ENCODE measurements at places on chromosomes 16 and 17.

- no peak overlapping the region for H3K4me3 ChIP-seq
- peak; percentile 80 for DNase-seq
- no peaks in the 10 kb centered on the region for H3K27me3 ChIP-seq
- H3K36me3 ChIP-seq, result peaks cover 33% of the 10 kb centered on the region
- H3K4me1 ChIP-seq, result no peaks in the 10 kb centered on the region
- H3K27ac ChIP-seq, result no peak overlapping the region
Measured at GRCh38 chr17:82077617-82078358, 12.2 kb upstream of the DUS1L start.

DNA sequence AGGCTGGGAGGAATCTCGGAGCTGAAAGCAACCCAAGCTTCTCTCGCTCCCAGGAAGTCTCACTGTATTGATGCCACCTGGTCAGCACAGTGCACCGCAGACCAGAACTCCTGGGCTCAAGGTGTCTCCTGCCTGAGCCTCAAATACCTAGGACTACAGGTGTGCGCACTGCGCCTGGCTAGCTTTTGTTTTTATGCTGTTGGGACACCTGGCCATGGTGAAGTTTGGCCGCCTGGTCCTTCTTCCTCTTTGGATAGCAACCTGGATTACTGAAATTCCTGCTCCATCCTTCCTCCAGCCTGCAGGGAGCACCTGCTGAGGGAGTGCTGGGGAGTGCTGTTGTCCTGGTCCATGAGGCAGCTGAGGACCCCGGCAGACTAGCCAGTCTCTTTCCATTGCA, 56.6 kb downstream of the COTL1 start:
- DNase-seq, result peak; percentile 56
- peaks cover 10% of the 10 kb centered on the region for H3K36me3 ChIP-seq
- H3K4me3 ChIP-seq, result no peak overlapping the region
- H3K27ac ChIP-seq, result peak overlapping the region; percentile 10
- no peaks in the 10 kb centered on the region for H3K27me3 ChIP-seq

- H3K4me3 ChIP-seq, result no peak overlapping the region
- peaks cover 13% of the 10 kb centered on the region for H3K36me3 ChIP-seq
- H3K4me1 ChIP-seq, result no peaks in the 10 kb centered on the region
- DNase-seq, result no peak
Measured at GRCh38 chr16:78407191-78407590, 307.7 kb downstream of the WWOX start.

GRCh38 chr16:31376705-31377104, 16.4 kb upstream of the ITGAD start:
- DNase-seq, result no peak
- no peaks in the 10 kb centered on the region for H3K36me3 ChIP-seq
- H3K4me3 ChIP-seq, result no peak overlapping the region
- no peaks in the 10 kb centered on the region for H3K4me1 ChIP-seq
- no peaks in the 10 kb centered on the region for H3K27me3 ChIP-seq
- H3K27ac ChIP-seq, result no peak overlapping the region

GRCh38 chr17:67289181-67289876, 44.3 kb upstream of the HELZ start:
- no peaks in the 10 kb centered on the region for H3K36me3 ChIP-seq
- H3K27me3 ChIP-seq, result no peaks in the 10 kb centered on the region
- peak; percentile 41 for DNase-seq
- no peaks in the 10 kb centered on the region for H3K4me1 ChIP-seq
- no peak overlapping the region for H3K27ac ChIP-seq
- H3K4me3 ChIP-seq, result no peak overlapping the region

DNA sequence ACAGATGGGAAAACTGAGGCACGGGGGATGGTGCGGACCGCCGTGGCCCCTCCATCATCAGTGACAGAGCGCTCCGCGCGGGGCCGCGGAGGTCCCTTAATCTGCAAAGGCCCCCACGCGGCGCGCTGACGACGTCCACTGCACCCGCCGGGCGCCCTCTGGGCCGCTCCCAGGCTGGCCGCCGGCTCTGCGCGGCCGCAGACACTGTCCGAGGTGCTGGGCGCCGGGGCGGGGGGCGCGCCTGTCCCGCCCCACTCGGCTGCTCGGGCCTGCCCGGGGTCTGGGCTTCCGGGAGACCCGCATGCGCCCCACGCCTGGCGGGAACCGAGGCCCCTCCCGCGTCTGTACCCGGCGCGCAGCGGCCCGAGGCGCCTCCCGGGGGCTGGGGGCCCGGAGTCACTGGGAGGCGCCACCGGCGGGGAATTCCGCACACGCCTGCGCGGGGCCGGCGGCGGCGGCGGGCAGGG, 550 bp upstream of the RNF213 start:
- peak; percentile 82 for DNase-seq
- H3K36me3 ChIP-seq, result peaks cover 6% of the 10 kb centered on the region
- peaks cover 10% of the 10 kb centered on the region for H3K4me1 ChIP-seq
- peak overlapping the region; percentile 89 for H3K4me3 ChIP-seq

- no peaks in the 10 kb centered on the region for H3K4me1 ChIP-seq
- no peak for DNase-seq
- peaks cover 94% of the 10 kb centered on the region for H3K36me3 ChIP-seq
- no peak overlapping the region for H3K4me3 ChIP-seq
Measured at GRCh38 chr16:30766933-30767284, 4.8 kb downstream of the RNF40 start.

- H3K36me3 ChIP-seq, result no peaks in the 10 kb centered on the region
- peaks cover 12% of the 10 kb centered on the region for H3K27me3 ChIP-seq
- no peaks in the 10 kb centered on the region for H3K4me1 ChIP-seq
- H3K4me3 ChIP-seq, result no peak overlapping the region
- H3K27ac ChIP-seq, result no peak overlapping the region
- DNase-seq, result no peak
Measured at GRCh38 chr17:81479175-81480071, 33.2 kb downstream of the ACTG1 start.

DNA sequence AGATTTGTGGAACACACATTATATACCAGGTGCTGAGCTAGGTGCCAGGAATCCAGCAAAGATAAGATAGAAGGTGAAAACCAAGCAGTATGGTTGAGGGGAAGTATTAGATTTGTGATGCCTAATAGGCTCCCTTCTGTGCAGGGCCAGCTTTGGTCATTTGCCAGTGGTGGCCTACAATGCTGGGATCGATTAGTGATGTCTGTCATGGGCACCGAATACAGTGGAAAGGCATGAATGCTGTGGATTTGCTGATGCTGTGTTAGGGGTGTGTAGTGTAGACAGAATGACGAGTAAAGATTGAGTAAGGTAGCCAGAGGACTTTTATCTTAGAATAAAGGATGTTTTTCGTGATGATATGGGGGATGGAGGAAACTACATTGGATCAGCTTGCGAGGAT, 48.9 kb downstream of the SNX29 start:
- H3K4me1 ChIP-seq, result no peaks in the 10 kb centered on the region
- no peak overlapping the region for H3K27ac ChIP-seq
- no peak overlapping the region for H3K4me3 ChIP-seq
- H3K36me3 ChIP-seq, result no peaks in the 10 kb centered on the region

- no peaks in the 10 kb centered on the region for H3K27me3 ChIP-seq
- H3K36me3 ChIP-seq, result no peaks in the 10 kb centered on the region
- no peaks in the 10 kb centered on the region for H3K4me1 ChIP-seq
- DNase-seq, result no peak
Measured at GRCh38 chr16:20612551-20613480, 36.6 kb upstream of the ACSM2B start.

GRCh38 chr16:53583401-53583800, 80.4 kb upstream of the AKTIP start:
- H3K36me3 ChIP-seq, result no peaks in the 10 kb centered on the region
- no peaks in the 10 kb centered on the region for H3K4me1 ChIP-seq
- H3K4me3 ChIP-seq, result no peak overlapping the region
- no peaks in the 10 kb centered on the region for H3K27me3 ChIP-seq

GRCh38 chr16:57013902-57014301, 24.5 kb downstream of the NLRC5 start:
- H3K36me3 ChIP-seq, result no peaks in the 10 kb centered on the region
- no peak for DNase-seq
- H3K4me3 ChIP-seq, result no peak overlapping the region
- H3K27me3 ChIP-seq, result no peaks in the 10 kb centered on the region

DNA sequence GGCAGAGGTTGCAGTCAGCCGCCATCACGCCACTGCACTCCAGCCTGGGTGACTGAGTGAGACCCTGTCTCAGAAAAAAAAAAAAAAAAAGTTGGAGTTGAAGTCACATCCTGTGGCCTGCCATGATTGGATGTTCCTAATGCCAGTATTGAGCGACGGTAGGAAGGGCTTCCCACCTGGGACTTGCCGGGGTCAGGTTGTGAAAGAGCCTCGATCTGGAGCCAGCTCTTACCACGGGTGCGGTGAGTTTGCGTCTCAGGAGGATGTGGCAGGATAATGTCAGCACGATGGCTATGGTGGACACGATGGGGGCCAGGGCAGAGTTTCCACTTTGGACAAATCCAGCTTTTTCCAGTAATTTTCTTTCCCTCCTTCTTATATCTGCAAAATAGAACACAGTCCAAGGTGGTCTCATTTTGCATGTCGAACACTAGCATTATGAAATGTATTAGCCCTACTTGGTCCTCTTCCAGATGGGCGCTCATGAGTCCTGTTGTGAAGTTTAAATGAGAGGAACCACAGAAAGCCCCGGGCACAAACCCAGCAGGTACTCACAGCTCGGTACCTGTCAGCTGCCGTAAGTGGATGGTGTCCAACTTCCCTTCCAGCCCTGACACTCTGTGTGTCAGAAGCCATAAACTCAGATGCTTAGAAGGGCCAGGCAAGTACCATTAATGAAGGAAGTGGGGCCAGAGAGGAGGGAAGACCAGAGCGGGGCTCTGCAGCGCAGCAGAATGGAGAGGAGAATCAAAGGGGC, 22.2 kb downstream of the ABCC12 start:
- no peak for DNase-seq
- no peaks in the 10 kb centered on the region for H3K36me3 ChIP-seq
- no peak overlapping the region for H3K27ac ChIP-seq
- H3K4me3 ChIP-seq, result no peak overlapping the region
- H3K4me1 ChIP-seq, result no peaks in the 10 kb centered on the region

GRCh38 chr17:8210761-8211458, 535 bp upstream of the AURKB start:
- no peak overlapping the region for H3K27ac ChIP-seq
- H3K4me1 ChIP-seq, result no peaks in the 10 kb centered on the region
- H3K27me3 ChIP-seq, result no peaks in the 10 kb centered on the region

- no peak overlapping the region for H3K4me3 ChIP-seq
- no peaks in the 10 kb centered on the region for H3K27me3 ChIP-seq
- H3K36me3 ChIP-seq, result no peaks in the 10 kb centered on the region
- DNase-seq, result no peak
Measured at GRCh38 chr16:4486126-4486893, 10.1 kb downstream of the HMOX2 start.

- H3K27ac ChIP-seq, result no peak within 1 kb of the TSS
- H3K4me3 ChIP-seq, result peak within 1 kb of the TSS; percentile 26
- H3K4me1 ChIP-seq, result peaks cover 7% of the 10 kb centered on the region
- H3K27me3 ChIP-seq, result no peaks in the 10 kb centered on the region
Measured at GRCh38 chr17:19386974-19387920, at the start of gene MFAP4. MFAP4 (minus strand) TSS chr17:19387190; CDS start chr17:19387155, 35 bp downstream.

- H3K36me3 ChIP-seq, result peaks cover 58% of the 10 kb centered on the region
- H3K4me1 ChIP-seq, result peaks cover 5% of the 10 kb centered on the region
- DNase-seq, result no peak
- no peaks in the 10 kb centered on the region for H3K27me3 ChIP-seq
- no peak overlapping the region for H3K27ac ChIP-seq
- H3K4me3 ChIP-seq, result no peak overlapping the region
Measured at GRCh38 chr17:28908640-28909167, 5.8 kb upstream of the DHRS13 start.

GRCh38 chr17:59329176-59330052, 2.0 kb upstream of the YPEL2 start:
- peak; percentile 89 for DNase-seq
- peaks cover 8% of the 10 kb centered on the region for H3K27me3 ChIP-seq
- no peak overlapping the region for H3K4me3 ChIP-seq
- H3K4me1 ChIP-seq, result peaks cover 3% of the 10 kb centered on the region
- no peaks in the 10 kb centered on the region for H3K36me3 ChIP-seq
- no peak overlapping the region for H3K27ac ChIP-seq

All from H9 (cell line).